ENCODE measurements at places on chromosomes 11 and 22.

DNA sequence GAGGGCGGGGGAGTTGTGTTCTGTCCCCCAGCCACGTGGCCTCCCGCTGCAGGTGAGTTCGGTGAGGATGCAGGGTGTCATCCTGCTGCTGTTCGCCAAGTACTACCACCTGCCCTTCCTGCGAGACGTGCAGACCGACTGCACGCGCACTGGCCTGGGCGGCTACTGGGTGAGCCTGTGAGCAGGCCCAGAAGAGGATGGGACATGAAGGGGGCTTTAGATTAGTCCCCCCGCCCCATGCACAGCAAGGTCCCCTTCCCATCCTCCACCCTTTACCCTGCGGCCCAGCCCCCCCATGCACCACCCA lies 4.1 kb downstream of the INPP5J start:
- DNase-seq: no peak

DNA sequence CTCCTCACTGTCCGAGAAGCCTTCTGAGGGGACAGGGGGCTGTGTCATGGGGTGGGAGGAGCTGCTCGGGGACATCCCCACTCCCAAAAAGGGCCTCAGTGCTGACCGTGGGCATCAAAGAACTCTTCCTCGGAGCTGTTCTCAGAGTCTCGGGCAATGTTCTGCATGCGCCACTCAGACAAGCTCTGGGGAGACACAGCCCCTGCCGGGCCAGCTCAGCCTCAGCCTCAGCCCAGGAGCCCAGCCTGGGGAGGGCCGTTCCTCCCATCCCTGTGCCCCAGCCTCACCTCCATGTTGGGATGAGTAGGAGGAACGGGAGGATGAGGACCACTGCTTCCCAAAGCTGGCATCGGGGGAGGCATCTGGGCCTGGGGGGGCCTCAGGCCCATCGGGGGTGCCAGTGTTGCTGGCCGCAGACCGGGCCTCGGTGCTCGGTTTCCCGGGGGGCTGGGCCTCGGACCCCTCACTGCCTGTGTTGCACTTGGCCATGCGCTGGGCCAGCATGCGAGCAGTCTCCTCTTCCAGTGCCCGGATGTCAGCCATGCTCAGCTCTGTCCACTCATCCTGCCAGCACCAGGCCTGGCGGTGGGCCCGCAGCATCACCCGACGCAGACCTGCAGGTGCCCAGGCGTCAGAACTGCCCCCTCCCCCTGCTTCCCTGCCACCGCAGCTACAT lies 5.2 kb downstream of the PITPNM1 start:
- DNase-seq: no peak

GRCh38 chr11:68977781-68978625 lies 2.8 kb downstream of the MRGPRD start:
- no peak for DNase-seq

- peak; percentile 33 for DNase-seq
Measured at GRCh38 chr22:38177926-38178604, 3.6 kb downstream of the PLA2G6 start.

DNA sequence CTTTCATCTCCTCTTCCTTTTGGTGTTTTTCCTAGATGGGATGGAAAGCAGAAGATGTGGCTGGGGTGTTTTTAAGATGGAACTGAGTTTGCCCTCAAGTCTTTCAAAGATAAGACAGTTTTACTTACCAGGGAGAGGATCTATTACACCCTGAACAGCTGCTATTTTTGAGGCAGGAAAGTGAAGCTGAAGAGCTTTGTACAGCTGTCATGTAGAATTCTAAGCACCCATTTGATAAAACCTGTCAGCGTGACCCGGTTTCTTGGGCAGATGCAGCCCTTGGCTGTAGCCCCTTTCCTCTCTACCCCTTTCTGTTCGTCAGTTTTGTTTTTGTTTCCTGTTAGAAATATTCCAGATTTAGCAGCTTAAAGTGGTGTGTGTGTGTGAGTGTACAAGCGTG lies 35.2 kb downstream of the FAT3 start:
- no peak for DNase-seq

DNA sequence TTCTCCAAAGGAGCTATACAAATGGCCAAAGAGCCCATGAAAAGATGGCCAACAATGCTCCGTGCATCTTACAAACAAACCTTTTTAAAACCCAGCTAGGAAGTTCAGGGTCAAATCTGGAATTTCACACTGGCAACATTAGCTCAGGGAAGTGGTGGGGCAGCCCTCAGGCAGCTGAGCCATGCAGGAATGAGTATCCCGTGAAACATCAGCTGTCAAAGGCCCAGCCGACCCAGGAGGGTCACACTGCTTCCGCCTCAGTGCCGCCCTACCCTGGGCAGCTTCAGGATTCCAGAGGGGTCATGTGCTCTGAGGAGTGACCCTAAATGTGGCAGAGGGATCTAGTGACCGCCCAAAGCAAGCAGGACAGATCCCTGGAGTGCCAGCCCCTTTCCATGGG lies 73.4 kb downstream of the LINC01488 start:
- no peak for DNase-seq

DNA sequence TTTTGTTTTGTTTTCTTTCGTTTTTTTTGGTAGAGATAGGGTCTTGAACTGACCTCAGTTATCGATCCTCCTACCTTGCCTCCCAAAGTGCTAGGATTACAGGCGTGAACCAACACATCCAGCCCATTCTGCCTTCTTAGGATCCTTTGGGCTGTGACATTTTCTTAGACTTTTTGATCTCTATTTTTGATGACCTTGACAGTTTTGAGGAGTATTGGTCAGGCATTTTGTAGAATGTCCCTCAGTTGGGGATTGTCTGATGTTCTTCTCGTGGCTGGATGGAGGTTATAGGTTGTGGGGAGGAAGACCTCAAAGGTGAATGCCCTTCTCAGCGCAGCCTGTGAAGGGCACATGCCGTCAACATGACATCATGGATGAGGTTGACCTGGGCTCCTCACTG lies 19.5 kb upstream of the RAB1B start:
- no peak for DNase-seq

- no peak for DNase-seq
Measured at GRCh38 chr11:111010391-111011274, 234.9 kb upstream of the POU2AF2 start.

- DNase-seq: no peak
Measured at GRCh38 chr11:92752122-92752521, 217.3 kb upstream of the MTNR1B start.

DNA sequence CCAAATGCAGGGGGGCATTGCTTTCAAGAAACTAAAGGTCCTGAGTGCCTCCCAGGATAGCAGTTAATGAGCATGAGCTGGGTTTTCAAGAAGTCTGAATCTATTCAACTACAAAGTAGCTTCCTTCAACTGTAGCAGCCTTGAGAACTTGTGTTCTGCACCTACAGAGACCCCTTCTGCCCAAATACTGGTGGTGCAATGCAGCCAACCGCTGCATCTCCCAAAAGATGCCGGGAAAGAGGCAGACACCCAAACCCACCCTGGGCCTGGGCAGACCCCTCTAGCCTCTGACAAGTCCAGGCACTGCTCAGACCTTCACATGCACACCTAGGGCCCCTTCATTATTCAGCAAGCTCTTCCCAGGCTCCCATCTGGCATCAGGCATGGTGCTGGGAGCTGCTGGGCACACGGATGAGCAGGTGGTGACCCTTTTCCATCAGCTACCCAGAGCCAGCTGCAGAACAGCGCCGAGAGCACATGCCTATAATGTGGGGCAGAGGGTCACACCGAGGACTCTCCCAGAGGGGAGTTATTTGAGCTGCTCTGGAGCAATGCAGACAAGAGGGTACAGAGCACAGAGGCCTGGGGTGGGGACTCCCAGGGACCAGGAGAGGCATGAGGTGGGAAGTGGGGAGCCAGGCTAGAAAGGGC lies 44.9 kb upstream of the ETS1 start:
- peak; percentile 19 for DNase-seq

GRCh38 chr11:23205156-23205871 lies 345.0 kb upstream of the CCDC179 start:
- no peak for DNase-seq

DNA sequence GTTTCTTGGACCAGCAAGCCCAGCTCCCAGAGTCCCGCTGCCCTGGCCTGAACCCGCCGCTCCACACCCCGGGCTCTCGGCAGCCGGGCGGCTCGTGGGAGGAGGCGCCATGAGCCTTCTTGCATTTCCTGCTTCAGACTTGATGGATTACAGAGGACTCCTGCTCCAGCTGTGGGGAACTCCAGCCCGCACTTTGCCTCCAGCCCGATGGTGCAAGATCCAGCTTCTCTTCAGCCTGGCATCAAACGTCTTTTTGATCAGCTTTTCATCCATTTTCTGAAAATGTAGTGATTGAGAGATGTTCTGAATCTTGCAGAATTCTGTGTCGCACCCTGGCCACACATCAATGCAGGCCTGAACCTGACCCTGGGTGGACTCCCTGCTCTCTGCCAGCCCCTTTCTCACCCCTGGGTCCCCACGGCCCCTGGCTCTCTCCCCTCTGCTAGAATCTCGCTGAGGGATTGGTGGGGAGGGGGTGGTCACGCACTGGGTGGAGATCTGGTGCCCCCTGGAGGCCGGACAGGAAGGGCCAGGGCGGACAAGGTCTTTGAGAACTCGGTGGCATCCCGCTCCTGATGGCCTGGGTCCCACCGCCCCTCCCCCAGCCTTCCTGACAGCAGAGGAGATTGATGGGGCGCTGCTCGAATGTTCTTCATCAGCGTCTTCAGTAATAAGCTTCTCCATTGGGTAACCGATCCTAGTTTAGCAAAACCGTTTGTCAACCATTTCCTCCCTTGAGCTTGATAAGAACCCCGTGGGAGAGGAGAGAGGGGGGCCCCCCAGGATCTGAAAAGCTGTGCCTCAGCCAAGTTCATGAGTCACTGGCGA lies 12.1 kb upstream of the NFAM1 start:
- peak; percentile 26 for DNase-seq

DNA sequence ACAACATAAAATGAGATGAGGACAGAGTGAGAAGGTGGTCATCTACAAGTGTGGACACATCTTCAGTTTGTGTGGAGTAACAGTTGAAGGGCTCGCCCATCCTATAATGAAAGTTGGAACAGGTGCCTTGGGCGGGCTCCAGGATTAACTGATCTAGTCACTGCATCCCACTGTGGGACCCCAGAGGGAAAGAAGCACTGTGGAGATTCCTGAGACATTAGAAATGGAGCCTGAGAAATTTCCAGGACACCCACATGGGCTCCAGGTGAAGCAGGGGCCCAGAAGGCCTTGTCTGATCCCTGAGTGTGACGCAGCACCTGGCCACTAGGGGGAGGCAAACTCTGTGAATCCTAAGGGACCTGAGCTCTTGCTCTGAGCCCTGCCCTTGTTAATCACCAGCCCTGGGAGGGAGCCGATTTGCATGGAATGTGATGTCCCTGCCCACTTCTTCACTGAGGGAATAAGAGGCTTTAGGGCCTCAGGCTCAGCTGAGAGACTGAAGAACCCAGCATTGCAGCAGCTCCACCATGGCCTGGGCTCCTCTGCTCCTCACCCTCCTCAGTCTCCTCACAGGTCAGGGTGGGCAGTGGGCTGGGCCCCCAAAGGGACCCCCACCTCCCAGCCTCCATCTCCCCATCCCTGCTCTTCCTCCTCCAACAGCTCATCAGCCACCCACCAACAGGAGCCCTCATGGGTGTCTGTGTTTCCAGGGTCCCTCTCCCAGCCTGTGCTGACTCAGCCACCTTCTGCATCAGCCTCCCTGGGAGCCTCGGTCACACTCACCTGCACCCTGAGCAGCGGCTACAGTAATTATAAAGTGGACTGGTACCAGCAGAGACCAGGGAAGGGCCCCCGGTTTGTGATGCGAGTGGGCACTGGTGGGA lies 98.4 kb downstream of the VPREB1 start:
- peak; percentile 0 for DNase-seq

GRCh38 chr22:38569181-38569971 lies 607 bp downstream of the DMC1 start:
- no peak for DNase-seq

- no peak for DNase-seq
Measured at GRCh38 chr11:111765320-111765983, 737 bp downstream of the PPP2R1B start.

GRCh38 chr11:72520815-72521214 lies 86.5 kb upstream of the CLPB start:
- no peak for DNase-seq

GRCh38 chr11:76162336-76163288 lies 43.7 kb downstream of the WNT11 start:
- no peak for DNase-seq

DNA sequence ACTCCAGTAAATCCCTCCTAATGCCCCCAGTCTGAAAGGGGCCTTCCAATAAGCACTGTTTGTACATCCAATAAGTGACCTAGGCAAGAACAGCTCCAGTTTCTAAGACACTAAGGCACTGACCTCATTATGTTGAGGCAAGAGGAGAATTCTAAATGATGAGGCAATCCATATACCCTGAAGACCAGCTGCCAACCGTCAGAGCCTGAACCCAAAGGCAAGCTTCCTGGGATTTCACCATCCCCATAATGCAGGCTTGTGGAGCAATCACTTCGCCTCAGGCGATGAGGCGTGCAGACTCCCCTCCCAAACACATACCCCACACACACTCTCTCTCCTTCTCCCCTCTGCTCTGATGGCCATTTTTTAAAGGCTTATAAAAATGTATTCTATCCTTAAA lies 49.5 kb downstream of the LGR4 start:
- peak; percentile 39 for DNase-seq

GRCh38 chr11:73999581-74000306 lies 9.1 kb downstream of the UCP3 start:
- DNase-seq: no peak

DNA sequence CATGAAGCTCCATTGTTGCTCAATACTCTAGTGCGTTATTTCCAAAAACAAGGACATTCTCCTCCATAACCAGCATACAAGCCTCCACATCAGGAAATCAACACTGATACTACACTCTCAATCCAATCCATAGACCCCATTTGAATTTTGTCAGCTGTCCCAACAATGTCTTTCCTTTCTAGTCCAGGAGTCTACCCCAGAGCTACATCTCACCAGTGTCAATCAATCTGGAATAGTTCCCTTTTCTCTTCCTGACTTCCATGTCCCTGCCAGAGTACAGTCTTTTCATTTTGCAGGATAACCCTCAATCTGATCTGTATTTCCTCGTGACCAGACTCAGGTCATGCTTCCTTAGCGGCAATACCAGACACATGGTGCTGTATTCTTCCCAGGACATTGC lies 43.0 kb downstream of the TCF20 start:
- DNase-seq: no peak

- no peak for DNase-seq
Measured at GRCh38 chr11:46357483-46357936, 10.2 kb downstream of the DGKZ start.
